ENCODE measurements at places on chromosomes 4 and X.

GRCh38 chr4:74537459-74537858, 92.5 kb downstream of the AREG start:
- DNase-seq = no peak

DNA sequence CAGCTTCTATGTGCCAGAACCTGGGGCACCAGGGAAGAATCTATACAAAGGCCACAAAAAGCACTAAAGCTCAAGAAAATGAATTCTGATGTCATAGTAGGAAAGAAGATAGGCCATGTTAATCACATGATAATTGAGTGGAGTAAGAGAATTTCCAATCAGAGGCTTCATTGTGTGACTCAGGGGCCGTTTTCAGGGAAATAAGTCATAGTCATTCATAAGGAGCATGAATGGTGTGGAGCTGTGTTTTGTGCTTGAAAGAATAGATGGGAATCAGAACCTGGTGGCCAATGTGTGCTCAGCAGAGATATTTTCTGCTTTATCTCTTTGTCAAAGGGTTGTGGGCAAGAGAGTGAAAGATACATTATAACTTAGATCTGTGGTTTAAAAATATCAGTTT, 102.4 kb upstream of the ZDHHC15 start:
- DNase-seq = no peak

DNA sequence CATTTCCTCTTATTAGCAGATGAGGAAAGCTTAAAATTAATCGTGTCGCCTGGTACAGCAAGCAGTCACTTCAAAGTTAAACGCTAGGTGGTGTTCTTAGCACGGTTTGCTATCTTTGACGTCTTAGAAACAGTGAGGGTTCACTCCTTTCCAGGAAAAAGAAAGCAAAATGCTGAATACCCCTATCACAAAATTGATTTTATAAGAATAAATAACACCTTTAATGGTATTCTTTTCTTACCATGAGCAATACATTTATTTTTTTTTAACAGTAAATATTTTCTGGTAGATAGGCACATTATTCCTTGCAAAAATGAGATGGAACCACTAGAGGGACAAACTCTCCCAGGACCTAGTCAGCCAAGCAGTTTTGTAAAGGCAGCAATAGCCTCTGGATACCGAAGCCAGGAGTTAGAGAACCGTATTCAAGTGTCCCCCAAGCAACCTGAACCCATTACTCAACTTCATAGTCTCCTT, 153.9 kb downstream of the KDR start:
- DNase-seq = peak; percentile 3

DNA sequence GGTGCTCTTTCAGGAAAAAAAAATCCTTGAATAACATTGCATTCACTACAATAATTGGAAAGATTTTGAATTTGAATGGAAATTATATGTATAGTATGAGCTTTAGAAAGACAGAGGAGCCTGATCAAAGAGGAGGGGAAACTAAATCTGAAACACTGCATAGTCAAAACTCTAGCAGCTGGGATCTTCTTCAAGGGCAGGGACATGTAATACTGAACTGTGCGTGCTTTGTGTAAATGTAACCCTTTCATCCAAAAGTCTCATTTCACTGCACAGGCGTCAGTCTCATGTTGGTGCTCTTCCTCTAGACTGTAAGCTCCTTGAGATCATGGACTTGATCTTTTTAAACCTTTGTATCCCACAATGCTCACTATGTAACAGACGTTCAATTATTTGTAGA, 212.0 kb upstream of the JADE1 start:
- DNase-seq = no peak

DNA sequence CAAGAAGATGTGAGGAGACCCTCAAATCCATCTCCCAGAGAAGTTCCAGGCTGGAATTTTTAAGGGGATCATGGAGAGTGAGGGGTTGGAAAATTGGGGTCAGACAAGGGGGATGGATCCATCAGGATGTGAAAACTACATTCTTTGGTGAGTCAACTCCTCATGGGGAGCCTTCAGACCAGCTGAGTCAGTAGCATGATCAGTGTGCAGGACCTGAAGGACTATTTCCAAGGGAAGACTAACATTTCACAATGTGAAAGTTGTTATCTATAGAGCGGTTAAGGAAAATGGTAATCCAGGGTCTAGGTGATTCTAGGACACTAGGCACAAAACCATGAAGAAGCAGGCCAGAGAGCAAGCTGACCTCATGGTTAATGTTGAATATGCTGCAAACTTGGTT, 38.6 kb upstream of the CEP135 start:
- DNase-seq = no peak

DNA sequence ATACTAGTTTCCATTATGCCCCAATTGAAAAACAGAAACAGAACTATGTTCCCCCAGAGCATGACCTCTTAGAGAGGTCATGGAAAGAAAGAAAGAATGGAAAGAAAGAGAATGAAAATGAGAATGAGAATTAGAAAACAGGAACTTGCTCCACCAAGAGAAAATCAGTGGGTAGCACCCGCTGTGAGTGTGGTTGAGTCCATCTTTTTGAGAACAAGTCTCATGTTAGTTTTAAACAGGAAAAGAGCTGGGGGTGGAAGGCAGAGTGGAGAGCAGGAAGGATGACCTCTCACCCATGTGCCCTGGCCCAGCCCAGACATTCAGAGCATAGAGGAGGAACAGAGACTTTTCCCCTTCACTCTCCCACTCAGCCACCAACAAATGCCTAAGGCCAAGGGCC, 4.9 kb downstream of the GSX2 start:
- DNase-seq = no peak

- DNase-seq = no peak
These were observed 100.3 kb downstream of the TENM3 start for GRCh38 chr4:182343453-182343852.

DNA sequence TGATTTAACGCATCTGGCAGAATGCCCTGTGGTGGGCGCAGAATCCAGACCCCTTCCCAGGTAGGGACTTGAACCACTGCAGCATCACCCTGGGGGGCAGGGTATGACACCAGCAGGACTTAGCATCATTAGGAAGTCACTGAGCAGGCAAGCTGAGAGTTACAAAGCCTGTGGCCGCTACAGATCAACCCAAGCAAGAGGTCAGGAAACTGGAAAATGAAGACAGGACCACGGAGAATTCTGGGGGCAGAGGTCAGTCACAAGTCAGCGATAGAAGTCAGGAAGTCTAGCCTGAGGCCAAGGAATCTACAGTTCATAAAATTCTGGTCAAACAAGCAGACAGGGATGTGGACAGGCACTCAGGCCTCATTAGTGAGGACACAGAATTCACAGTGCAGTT, 108.4 kb downstream of the CHIC2 start:
- no peak for DNase-seq

DNA sequence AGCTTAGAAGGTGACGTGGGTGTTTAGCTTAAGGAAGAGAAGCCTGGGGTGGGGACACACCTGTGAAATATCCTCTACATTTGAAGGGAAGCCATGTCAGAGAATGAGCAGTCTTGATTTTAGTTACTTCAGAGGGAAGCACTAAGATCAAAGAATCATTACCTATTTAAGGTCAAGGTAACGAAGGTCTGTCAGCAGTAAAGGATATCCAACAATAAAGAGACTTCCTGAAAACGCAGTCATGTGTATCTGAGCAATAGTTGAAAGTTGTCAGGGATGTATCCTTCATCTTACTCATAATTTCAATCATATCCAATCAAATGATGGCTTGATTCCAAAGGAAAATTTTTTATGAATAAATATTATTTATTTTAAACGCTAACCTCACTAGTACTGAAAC, 33.5 kb downstream of the IGFBP7 start:
- DNase-seq = no peak

DNA sequence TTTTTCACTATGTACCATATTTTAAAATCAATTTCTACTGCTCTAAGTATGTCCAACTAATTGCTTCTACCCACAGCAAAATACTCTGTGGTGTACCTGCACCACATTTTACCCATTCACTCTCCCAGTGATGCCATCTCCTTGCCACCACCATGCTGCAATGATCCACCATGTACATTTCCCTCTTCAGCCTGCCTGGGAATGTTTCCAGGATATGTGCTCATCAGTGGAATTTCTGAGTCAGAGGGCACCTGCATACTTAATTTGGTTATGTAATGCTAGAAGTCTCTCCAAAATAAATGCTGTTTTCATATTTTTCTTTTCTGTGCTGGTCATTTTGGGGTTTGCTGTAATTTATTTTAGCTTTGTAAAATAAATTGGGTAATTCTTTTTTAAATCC, 33.2 kb upstream of the OCIAD2 start:
- DNase-seq = no peak

DNA sequence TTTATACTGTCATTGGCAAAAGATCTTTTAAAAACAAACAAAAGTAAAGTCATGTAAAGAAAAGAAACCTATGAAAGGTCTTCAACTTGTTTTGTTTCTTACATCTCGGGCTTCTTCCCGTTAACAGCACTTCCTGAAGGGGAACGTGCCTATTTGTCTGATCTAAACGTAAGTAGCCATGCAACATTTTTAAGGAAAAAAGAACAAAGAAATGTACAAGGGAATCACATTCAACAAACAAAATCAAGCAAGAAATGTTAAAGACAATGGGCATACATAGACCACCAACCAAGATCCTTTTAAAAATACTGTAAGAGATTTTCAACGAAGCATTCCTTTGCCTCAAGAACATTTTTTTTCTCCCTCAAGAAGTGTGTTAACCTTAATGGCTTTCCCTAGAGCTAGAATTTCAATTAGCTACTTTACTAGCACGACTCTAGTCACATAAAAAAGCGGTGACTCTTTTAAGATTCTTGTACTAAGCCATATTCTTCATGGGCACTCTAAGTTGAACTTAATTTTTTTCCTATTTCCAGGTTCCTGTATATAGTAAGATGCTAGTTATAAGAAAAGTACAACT, 112.0 kb upstream of the TTC29 start:
- no peak for DNase-seq

GRCh38 chrX:27236681-27237080, 226.5 kb downstream of the PPP4R3C start:
- no peak for DNase-seq

- no peak for DNase-seq
These were observed 113.0 kb downstream of the DTHD1 start for GRCh38 chr4:36394352-36394903.

GRCh38 chr4:163554870-163555465, 60.5 kb downstream of the TMA16 start:
- DNase-seq = no peak

GRCh38 chr4:122744229-122744628, 11.7 kb downstream of the BBS12 start:
- DNase-seq = no peak

GRCh38 chr4:110175634-110176033, 22.8 kb downstream of the ELOVL6 start:
- no peak for DNase-seq

GRCh38 chrX:104253567-104254441, 929 bp downstream of the ESX1 start:
- no peak for DNase-seq

- DNase-seq = no peak
These were observed 68.2 kb upstream of the FAM241A start for GRCh38 chr4:112076919-112077608.

DNA sequence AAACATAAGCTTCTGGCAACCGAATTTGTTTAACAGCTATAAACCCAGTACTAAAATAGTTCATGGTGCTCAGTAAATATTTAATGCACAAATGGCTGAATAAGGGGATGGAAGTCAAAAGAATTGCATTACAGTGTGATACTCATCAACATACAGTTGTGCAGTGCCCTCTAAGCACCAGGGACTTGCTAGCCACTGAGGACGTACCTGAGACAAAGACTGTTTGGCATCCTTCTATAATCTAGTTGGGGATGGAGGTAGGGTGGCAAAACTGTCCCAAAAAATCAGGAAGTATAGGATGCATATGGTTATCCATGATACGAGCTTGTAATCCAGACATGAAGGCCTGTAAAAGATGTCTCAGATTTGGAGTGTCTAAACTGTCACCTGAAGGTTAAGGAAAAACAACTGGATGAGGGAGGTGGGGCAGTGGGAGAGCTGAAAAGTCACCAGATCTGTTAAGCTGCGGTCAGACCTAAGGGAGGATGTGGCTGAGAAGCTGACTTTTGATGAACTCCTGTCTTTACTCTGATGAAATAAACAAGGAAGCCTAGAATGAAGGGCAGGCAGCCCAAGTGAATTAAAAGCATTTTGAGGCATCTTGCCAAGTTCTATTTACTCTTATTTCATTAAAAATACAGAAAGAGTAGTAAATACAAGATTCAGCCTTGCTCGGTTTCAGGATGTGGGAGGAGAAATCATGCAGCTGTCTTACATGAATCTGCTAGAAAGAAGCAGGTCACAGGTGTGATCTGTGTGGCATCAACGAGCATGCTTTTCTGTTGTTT, 12.0 kb upstream of the CD38 start:
- no peak for DNase-seq

DNA sequence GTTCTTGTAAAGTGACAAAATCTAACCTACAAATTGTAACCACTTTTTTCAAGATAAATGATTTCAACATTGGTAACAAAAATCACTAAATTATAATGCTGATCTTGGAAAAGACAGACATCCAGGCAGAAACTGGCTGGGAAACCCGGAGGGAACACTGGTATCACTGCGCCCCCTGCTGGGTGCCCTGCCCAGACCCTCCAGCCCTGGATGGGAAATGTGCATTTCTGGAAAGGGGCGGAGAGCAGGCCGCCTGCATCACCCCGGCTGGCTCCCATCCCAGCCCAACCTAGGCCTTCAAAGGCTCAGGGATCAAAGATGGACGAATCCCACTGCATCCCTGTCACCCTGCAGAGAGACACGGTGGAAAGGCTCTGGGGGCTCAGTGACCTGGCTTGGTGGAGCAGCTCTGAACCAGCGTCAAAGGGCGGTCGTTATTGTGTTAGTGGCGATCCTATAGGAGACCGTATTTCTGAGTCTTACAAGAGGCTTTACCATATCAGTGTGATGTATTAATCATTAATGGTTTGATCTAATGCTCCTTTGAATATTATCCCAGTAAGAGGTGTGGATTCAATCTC, 37.3 kb downstream of the ACOX3 start:
- peak; percentile 22 for DNase-seq

DNA sequence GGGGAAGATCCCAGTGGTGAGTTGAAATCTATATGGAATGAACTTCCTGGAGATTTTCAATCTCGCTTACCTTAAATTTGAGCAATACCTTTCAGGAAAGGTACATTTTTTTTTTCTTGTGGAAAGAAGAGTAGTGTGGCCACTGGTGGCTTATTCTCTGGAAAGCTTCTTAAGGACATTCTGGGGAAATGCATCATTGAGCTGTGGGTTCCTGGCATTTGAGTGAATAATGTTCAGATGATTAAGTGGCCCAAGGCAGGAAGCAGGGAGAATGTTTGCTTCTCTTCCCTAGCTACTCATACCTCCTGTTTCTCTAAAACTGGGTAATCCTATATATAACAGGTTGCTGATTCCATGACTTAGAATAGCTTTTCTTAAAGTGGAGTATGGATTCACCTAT, 31.8 kb downstream of the STAG2 start:
- DNase-seq = no peak

GRCh38 chrX:10177601-10178000, 20.8 kb downstream of the CLCN4 start:
- no peak for DNase-seq

- no peak for DNase-seq
These were observed 1.0 kb upstream of the THAP9 start for GRCh38 chr4:82899374-82900065.

- DNase-seq = no peak
These were observed 70.4 kb downstream of the RFC1 start for GRCh38 chr4:39295784-39296183.

GRCh38 chr4:32748498-32748897, 2028.3 kb downstream of the PCDH7 start:
- DNase-seq = no peak
